ENCODE measurements at places on chromosomes 11 and 22.

DNA sequence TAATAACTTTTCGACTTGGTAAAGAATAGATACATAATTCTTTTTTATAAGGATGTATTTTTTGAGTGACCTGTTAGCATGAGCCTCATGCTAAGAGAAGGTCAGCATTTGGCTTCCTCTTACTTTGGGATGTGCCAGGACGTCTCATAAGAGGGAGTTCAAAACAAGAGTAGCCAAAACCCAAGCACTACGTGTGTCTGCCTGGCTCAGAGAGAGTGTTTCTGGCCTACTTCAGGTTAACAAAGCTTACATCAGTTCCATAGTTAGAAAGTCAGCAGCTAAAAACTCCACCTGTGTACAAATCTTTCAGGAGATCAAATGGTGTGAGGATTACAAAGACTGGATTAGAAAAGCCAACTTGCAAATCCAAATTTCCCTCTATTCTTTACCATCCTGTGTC lies 13.9 kb downstream of the SNX19 start:
- DNase-seq = no peak

DNA sequence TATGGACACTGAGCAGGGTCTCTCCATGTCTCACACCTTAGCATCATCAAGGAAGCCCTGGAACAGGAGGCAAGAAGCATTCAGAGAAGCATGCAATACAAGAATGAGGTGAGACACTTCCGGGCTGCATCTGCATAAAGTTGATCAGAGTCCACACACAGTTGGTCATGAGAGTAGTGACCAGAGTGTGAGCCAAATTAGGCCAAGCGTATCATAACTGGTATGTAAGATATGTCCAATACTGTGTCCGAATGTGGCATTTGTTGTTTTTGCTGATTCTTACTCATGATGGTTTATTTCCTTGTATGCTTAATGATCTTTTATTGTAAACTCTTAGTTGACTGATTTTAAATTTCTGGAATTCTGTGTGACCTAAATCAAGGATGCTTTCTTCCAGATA lies 315.7 kb downstream of the INSC start:
- no peak for DNase-seq

GRCh38 chr11:69434471-69434931 lies 47.0 kb upstream of the LINC01488 start:
- DNase-seq = no peak

GRCh38 chr22:20982563-20982882 lies 426 bp downstream of the LZTR1 start:
- no peak for DNase-seq

- no peak for DNase-seq
Observed at GRCh38 chr22:32244547-32244946, 10.6 kb downstream of the SLC5A4 start.

- no peak for DNase-seq
Observed at GRCh38 chr11:86991341-86991740, 36.1 kb upstream of the FZD4 start.

DNA sequence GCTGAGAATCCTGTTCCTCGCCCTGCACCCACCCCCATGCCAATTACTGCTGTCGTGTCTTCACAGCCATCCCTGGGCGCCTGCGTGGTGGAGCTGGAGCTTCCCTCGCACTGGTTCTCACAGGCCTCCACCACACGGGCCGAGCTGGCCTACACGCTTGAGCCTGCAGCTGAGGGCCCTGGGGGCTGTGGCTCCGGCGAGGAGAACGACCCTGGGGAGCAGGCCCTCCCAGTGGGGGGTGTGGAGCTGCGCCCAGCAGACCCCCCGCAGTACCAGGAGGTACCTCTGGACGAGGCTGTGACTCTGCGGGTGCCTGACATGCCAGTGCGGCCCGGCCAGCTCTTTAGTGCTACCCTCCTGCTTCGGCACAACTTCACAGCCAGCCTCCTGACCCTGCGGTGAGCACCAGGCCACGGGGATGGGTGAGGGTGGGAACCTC lies 4.3 kb downstream of the TMEM132A start:
- no peak for DNase-seq

- DNase-seq = no peak
Observed at GRCh38 chr22:37907036-37907954, 1.2 kb downstream of the MICALL1 start.

DNA sequence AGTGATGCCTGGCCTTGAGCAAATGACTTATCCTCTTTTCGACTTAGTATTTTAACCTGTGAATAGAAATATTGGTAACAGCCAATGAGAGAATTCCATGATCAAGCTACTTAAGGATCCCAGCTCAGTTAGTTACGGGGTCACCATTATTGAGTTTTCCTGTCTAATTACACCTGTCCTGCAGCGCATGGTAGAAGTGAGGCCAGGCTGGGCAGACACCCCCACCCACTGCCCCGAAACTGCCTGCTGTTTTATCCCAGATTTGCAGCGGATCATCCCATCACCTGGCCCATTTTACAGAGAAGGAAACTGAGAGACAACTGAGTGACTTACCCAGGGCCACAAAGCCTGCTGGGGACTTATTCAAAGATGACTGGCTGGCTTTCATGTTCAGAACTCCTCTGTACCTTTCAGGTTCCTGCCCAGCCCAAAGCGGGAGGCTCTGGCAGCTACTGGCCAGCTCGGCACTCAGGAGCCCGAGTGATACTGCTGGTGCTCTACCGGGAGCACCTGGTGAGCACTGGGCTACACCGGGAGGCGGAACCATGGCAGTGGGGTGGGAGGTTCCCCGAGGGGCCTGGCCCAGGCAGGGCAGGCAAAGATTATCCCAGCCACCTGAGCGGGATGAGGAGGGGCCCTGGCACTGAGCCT lies 1.4 kb downstream of the MUS81 start:
- no peak for DNase-seq

- no peak for DNase-seq
Observed at GRCh38 chr11:60078745-60079144, 9.7 kb upstream of the MS4A2 start.

- DNase-seq = no peak
Observed at GRCh38 chr22:38303974-38304373, 13.3 kb downstream of the CSNK1E start.

DNA sequence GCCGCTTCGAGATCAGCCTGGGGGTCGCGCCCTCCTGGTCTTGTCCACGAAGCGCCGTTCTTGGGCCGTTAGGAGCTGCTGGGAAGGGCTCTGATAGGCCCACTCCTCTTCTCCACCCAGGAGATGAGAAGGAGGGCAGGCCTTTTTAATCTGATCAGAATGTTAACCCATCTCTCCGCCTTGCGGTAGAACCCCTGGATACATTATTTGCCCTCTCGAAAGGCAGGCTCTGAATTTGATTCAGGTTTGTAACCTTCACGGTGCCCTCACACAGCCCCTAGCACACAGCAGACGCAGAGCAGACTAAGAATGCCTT lies at the start of gene CCDC83:
CCDC83 (plus strand) TSS at position 43 of the 316 bp plus-strand sequence. CDS start 9,741 bp downstream, outside the sequence.
- no peak for DNase-seq

GRCh38 chr22:47943729-47944700 lies 1181.6 kb downstream of the TBC1D22A start:
- no peak for DNase-seq

- DNase-seq = peak; percentile 60
Observed at GRCh38 chr22:44684506-44685383, 17.3 kb upstream of the PRR5 start.

GRCh38 chr22:35008213-35008612 lies 57.7 kb upstream of the ISX start:
- no peak for DNase-seq

DNA sequence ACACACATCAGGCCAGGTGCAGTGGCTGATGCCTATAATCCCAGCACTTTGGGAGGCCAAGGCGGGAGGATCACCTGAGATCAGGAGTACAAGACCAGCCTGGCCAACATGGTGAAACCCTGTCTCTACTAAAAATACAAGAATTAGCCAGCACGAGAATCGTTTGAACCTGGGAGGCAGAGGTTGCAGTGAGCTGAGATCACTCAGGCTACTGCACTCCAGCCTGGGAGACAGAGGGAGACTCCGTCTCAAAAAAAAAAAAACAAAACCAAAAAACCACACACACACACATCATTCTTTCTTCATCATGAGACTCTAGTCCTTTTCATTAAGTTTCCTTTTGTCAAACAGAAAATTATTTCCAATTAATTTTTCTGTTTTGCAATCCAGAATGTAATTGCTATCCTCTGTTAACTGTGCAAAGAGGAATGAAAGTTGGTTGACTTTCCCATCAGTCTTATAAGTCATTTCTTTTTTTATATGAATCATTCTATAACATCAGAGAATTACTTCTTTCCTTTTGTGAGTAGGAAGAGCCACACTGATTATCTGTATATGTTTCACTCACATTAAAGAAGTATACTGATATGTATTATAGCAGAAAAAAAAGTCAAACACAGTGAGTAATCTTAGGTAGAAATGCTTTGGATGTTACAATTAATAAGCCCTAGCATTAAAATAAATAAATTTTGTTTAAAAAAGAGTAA lies 52.2 kb downstream of the HORMAD2 start:
- no peak for DNase-seq

GRCh38 chr11:133166662-133167061 lies 365.6 kb downstream of the OPCML start:
- no peak for DNase-seq

DNA sequence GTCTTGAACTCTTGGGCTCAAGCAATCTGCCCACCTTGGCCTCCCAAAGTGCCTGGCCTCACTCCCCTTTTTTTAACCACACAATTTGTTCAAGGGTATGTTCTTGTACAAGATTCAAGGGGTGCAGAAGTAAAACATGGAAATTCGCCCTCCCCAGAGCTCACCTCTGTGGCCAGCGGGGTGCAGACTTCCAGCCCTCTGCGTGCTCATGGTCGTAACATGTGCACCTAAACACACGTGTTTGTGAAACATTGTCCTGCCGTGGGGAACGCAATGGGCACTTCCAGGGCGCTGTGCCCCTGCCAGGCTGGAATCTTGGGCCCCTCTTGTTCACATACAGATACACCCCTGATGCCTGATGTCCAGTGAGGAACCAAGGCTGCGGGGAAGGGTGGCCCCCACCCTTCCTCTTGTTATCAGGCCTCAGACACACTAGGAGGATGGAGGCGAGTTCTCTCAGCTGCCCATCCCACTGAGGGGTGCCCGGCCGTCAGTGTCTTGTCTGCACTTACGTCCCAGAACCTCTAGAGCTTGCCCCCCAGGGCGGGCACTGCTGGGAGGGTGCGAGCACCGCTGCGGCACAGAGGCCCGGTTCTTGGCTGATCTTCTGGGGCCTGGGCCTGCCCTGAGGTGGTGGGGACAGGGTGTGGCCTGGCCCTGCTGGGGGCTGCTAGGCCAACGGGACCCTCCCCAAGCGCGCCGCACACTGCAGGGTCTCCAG lies 4.1 kb upstream of the EPS8L2 start:
- no peak for DNase-seq

DNA sequence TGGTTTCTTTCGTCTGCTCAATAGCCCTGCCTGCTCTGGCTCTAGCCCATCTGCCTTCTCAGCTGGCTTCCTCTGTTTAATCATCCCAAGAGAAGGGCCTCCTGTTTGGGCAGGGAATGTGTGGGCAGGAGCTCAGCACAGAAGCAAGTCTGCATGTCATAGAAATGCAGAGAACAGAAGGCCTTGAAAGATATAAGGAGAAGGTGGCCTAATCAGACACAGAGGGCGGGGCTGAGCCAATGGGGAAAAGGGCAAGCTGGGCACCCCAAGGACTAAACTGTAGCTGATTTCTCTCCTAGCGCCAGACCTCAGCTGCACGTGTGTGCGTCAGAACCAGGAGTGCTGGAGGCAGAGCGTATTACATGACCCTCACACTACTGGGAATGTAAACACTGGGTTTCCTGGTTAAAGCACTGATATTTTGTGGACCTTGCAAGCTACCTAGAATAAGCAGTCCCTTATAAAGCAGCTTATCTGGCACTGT lies 7.6 kb upstream of the CCKBR start:
- DNase-seq = no peak

- no peak for DNase-seq
Observed at GRCh38 chr11:86570020-86570419, 102.4 kb downstream of the ME3 start.

DNA sequence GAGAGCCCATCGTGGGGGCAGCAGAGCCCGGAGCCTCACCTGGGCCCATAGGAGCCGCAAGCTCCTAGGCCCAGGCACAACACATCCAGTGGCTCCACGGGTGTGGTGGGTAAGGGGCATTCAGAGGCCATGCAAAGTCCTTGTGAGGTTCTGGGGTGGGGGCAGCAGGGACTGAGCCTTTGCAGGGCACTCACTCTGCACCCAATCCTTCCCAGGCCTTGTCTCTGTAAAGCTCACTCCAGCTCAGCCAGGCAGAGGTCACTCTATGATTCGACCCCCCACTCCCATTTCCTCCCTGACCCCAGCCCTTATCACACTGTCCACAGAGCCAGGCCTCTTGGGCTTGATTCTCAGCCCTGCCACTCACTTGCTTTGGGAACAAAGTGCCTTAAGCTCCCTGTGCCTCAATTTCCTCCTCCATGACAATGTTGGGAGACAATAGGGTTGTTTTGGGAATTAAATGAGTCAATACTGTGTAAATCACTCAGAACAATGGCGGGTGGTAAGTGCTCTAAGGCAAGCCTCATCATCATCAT lies 46.6 kb downstream of the LRRC32 start:
- no peak for DNase-seq

- no peak for DNase-seq
Observed at GRCh38 chr11:77074626-77075221, 8.0 kb downstream of the CAPN5 start.

DNA sequence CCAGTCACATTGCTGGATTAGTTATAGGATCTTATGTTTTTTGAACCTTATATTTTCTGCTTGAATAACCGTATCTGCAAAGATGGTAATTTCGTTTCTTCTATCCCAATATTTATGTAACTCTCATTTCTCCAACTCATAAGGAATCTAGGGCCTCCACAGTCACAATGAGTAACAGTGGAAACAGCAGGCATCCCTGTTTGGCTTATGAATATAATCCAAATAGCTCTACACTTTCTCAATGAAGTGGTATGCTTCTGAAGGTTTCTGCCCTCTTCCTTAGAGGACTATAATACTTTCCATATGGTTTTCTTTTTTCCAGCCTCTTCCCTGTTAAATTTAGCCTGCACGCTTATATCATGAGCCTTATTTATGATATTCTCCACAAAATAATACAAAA lies 16.5 kb downstream of the ATP6V1E1 start:
- no peak for DNase-seq

DNA sequence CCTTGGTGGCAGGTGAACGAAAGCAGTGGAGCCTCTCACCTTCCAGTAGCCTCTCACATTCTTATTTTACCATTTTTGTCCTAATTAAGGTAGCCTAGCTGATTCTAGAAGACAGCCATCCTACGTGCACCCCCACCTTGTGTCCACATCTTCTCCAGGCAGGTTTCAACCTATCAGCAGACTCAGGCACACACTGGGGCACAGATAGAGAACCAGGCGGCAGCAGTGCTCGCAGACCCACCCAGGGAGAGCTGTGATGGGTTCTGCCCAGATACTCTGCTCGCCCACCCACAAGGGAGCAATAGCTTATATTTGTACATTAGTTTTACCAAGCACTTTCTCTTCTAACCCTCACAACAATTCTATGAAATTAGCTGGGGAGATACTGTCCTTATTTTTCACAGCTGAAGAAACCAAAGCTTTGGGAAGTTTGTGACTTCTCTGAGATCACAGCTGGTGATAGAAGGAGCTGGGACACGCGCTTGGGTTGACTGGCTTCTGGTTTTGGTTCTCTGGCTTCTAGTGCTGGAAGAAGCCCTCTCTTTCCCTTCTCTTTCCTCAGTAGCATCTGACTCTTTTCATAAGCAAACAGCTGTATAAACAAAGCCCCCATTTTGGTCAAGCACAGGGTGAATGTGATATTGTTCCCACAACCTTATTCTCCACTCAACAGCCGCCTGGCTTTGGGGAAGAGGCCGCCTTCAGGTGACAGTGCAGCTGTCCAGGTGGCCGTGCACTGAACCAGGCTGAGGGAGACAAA lies 36.9 kb downstream of the PPP2R1B start:
- peak; percentile 24 for DNase-seq

All from NCI-H774 (cell line).